ENCODE measurements at places on chromosomes 7 and 10.

GRCh38 chr10:43251419-43252165, 15.3 kb downstream of the RASGEF1A start:
- DNase-seq: no peak

DNA sequence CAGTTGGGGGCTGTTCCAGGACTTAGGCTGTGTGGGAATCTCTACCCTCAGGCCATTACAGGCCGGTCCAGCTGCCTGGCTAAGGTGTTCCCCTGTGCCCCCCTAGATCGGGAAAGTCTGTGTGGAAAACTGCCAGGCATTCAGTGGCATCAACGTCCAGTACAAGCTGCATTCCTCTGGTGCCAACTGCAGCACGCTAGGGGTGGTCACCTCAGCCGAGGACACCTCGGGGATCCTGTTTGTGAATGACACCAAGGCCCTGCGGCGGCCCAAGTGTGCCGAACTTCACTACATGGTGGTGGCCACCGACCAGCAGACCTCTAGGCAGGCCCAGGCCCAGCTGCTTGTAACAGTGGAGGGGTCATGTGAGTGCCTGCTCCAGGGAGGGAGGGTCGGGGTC, 27.1 kb upstream of the CSGALNACT2 start:
- DNase-seq: no peak

GRCh38 chr7:141128506-141128905, 54.6 kb downstream of the TMEM178B start:
- DNase-seq: no peak

GRCh38 chr7:919924-920341, 34.5 kb downstream of the ADAP1 start:
- DNase-seq: no peak

GRCh38 chr7:36781011-36781738, 56.9 kb upstream of the AOAH start:
- no peak for DNase-seq

- DNase-seq: no peak
Observed at GRCh38 chr10:110414548-110415309, 83.0 kb upstream of the DUSP5 start.

- DNase-seq: no peak
Observed at GRCh38 chr7:38190011-38190410, 12.0 kb downstream of the STARD3NL start.

DNA sequence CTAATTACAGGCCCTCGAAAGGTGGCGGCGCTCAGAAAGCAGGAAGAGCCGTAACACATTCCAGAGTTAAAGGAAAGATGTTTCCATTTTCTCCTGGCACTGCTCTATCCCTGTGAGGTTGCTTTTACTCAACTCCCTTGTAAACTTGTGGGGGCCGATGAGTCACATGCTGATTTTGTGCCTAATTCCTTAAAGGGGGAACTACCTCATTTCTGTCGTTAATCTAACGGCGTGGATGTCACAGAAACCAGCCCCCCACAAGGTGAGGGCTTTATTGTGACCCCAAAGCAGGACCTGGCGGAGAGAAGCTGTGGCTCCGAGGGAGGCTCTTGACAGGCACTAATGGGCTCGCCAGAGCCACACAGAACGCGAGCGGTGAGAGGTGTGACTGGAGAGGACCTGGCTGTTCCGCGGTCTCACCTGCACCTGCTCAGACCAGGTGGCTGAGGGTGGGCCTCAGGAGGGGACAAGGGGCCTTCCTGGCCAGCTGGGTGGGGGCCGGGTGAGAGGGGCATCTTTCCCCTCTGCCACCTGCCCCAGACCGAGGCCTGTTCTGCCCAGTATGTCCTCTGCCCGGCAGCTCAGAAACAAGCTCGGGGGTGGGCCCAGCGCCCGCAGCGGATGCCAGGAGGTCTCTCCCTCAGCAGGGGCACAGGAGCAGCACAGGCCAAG, 50.9 kb downstream of the CALML3 start:
- DNase-seq: no peak

GRCh38 chr10:129849452-129849750, 114.7 kb downstream of the EBF3 start:
- no peak for DNase-seq

DNA sequence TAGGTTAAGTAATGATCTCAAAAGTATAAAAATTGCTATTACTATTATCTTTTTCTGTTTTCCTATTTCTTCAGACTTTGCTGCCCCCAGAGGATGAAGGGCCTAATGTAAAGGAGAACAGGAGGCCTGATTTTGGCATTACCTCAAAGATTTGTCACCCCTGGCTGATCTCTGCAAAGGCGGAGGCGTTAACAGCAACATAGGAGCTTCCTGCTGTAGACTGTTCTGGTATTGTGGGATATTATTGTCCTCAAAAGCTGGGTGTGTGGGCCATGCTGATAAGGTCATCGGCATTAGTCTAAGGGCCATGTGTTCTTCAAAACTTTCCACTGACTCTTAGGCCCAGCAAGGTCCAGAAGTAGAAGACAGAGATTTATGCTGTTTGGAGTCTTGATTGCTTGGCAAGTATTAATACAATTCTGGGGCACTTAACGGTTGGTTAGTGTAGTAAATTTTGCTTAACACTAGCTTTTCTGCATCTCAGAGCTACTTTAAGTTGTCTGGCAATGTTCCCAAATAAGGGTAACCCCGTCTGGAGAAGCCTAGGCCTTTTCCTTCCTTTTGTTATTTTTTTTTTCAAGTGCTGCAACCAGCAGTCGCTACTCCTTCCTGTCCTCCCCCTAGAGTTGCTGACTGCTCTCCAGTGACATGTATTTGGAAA, 14.0 kb upstream of the ENTPD1 start:
- DNase-seq: no peak

DNA sequence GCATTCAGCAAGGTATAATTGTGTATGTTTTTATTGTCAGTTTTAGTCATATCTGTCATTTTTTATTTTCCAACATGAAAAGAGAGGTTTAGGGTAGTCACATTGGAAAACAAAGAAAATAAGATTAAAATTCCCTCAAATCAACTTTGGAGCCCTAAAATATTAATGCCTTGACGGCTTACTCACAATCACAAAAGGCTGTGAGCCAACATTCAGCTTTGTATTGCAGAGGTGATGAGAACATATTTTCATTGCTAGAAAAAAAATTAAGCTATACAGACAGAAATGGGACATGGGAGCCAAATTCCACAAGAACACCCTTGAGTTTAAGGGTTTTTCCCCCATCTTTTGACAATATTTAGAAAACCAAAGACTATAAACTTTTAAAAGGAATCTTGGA, 30.2 kb downstream of the CALD1 start:
- no peak for DNase-seq

DNA sequence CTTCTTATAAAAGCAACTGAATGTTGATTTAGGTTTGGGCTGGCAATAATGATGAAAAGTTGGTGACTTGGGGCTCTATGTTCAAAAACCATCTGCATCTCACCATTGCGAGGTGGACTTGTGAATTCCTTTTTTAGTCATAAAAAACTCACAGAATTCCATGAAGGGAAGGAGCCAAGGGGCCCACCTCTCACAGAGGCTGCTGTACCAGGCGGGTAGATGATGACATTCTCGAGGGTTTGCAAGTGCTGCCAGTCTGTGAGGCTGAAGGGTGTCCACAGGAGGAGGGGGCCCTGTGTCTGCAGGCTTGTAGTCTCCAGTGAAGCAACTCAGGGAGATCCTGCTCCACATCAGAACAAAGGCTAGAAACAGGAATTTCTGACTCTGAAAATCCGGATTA, 195.5 kb upstream of the ZNF32 start:
- DNase-seq: no peak

DNA sequence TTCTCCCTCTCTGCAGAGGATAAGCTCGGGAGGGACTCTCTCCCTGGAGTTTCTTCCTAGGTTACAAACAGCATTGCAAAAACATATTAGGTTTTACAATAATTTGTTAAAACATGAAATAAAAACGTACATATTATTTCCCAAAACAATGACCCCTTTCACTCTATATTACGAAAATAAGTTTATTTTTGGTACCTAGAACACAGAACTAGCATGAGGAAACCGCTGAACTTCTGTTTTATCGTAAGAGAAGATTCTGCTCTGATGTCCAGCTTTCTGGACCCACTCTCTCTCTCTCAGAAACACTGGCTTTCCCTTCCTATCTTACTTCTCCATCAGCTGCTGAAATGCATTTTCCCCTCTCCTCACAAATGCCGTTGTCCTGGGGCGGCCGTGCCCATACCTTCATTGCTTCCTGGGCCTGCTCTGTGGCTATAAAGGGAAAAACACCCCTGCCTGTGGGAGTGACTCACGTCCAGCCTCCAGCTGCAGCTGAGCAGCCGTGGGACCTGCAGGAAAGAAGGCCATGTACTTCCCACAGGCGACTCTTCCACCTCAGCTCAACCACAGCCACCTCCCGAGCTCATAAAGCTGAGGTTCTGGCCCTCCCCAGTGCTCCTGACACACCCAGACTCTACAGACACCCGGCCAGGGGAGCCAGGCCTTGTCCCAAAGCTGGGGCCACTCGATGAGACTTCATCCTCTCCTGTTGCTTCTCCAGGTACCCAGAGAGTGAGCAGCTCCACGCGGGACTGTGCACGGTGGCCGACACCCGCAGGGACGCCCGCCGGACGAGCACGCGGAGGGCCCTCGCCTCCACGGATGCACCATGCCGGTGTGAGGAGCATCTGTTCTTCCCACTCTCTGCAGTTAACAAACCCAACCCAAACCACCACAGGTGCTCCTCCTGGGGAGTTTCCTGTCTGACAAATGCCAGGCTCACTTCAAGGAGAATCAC, 3.1 kb downstream of the GPER1 start:
- no peak for DNase-seq

DNA sequence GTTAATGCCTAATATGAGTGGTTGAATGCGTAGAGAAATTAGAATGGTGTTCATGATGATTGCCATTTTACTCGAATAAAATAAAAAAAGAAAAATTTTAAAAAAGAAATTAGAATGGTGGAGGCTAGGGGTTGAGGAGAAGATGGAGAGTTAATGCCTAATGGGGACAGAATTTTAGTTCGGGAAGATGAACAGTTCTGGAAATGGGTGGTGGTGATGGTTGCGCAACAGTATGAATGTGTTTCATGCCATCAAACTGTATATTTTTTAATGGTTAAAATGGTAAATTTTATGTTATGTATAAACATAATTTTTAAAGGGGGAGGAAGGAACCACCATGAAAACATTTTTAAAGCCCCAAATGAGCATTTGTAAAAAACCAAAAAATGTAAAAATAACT, 140.1 kb upstream of the AGK start:
- DNase-seq: no peak

DNA sequence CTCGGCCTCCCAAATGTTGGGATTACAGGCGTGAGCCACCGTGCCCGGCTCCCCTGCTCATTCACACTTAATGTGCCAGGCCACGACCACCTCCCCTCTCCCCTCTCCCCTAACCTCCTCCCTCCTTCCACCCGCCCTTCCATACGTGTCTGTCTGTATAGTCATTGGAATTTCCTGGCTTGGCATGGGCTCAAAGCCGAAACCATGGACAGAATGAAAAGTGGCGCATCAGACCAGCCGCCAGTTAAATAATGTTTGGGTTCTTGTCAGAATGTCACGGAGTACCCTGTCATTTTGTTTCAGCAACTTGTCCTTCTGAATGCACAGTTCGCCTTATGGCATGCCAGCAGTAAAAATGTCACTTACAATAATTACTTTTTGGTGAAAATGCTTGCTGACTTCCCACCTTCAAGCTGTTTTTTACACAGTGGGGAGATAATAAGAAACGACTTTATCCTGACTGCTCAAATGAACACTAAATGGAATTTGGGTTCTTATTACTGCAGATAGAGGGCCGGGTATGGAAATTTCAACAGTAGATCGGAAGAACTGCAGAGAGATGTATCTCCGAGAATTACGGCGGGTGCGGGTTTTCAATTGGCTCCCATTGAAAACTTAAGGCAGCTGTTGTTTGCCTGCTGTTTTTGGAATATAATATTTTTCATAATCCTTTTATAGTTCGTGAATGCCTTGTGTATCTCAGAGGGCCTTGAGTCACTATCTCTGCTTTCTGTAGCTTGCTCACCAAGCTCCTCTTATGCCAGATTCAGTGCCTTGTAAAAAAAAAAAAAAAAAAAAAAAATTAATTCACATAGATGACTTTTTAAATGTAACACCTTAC, 65.5 kb upstream of the SH2B2 start:
- no peak for DNase-seq

DNA sequence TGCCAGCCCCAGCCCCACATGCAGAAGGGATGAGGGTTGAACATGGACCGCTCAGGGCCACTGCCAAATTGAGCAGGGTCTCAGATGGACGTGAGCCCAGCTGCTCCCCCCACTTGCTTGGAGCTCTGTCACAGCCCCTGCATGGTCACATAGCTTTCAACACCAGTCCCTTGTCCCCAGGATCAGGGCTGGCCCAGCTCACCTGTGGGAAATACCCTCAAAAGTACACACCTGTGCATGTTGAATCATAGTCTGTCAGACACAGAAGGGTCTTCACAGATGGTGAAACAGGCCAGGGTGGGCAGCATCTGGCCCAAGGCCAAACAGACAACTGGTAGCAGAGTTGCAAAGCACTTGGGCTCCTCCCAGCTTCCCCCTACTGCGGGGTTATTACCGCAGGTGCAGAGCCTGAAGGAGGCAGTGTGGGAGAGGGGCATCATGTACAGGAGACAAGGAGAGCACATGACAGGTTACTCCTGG, 77.6 kb upstream of the UNC5B start:
- DNase-seq: no peak

GRCh38 chr10:73182568-73182967, 14.6 kb downstream of the FAM149B1 start:
- DNase-seq: no peak

DNA sequence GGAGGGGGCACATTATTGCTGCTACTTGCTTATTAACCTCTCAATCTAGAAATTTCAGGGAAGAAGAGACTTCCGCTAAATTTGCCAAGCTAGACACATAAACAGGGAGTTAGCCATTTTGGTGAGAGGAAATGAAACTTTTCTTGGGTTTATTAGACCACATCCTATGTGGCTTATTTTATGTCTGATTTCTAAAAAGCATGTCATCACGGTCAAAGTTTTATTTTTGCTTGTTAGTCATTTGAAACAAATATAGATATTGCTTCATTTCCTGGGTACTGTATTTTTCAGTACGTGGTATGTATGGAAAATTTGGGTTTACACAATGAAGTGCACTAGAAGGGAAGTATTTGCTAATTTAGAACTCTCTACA, 144.1 kb downstream of the TCF7L2 start:
- no peak for DNase-seq

DNA sequence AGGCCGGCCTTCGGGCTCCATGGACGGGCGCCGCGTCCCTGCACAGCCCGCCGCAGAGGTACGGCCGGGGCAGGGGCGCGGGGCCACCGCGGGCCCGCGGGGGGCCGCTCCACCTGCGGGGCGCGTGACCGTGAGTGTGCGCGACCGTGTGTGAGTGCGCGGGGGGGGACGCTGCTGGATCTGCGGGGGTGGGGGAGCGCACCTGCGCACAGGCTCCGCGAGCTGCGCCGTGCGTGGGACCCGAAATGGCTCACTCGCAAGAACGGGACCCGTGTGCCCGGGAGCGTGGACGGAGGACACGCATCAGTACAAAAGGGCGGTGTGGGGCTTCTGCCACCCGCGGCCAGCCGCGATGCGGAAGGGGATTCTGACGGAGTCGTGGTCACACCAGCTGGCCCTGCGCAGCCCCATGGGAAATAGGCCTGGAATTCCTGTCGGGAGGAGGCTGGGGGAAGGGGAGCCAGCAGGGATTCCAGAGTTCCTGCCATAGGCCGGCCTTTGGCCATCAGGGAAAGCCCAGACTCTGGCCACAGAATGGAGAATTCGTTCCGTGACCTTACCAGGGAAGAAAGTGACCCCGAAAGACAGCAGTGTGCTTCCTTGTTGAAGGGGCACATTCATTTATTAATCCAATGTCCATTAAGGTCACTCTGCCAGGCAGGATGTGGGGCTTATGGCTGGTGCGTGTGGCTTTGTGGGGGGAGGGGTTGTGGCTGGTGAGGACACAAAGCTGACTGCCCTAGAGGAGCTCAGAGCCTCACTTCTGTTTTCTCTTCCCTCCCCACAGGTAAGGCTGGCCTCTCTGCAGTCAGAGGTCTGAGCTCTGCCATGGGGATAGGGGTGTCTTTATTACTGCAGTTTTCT, 494 bp downstream of the REPIN1 start:
- no peak for DNase-seq

Data from NCI-H1048 (cell line).